Fibroblast of skin of right quadriceps (primary cell): ENCODE measurements at places on chromosomes 7 and 10.

- no peak for DNase-seq
Observed at GRCh38 chr7:134996097-134996550, 9.8 kb downstream of the AGBL3 start.

DNA sequence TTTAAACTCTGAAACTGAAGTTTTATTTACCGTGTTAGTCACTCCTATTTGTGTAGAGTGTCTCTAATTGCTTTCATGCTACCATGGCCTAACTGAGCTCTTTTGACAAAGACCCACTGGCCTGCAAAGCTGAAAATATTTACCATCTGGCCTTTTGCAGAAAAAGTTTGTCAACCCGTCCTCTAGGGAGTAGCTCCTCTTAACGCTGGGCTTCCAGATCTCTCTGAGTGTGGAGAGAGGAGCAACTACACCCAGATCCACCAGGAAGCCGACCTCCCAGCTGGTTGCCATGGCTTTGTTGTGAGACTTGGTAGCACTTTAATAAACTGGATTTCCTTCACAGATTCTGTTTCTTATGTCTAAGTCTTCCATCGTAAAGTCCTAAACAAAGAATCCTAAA is 4.2 kb upstream of the C10orf71 start:
- DNase-seq: no peak

DNA sequence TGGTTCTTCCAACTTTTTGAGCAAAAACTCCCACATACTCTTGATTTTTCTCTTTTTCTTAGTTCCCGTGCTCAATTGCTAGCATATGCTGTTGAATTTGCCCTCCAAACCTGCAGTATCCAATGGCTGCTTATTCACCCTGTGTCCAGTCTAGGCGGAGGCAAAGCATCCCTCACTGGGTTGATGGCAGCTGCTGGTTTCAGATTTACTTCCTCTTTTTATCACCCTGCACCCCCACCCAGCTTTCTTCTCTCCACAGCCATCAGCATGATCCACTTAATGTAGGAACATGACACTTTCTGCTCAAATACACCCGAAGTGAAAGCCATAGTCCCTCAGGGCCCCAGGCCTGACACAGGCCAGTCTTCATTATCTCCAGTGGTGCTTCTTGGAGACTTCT is 87.6 kb upstream of the ADARB2 start:
- no peak for DNase-seq

- no peak for DNase-seq
Observed at GRCh38 chr7:66790725-66791124, 50.2 kb downstream of the RABGEF1 start.

DNA sequence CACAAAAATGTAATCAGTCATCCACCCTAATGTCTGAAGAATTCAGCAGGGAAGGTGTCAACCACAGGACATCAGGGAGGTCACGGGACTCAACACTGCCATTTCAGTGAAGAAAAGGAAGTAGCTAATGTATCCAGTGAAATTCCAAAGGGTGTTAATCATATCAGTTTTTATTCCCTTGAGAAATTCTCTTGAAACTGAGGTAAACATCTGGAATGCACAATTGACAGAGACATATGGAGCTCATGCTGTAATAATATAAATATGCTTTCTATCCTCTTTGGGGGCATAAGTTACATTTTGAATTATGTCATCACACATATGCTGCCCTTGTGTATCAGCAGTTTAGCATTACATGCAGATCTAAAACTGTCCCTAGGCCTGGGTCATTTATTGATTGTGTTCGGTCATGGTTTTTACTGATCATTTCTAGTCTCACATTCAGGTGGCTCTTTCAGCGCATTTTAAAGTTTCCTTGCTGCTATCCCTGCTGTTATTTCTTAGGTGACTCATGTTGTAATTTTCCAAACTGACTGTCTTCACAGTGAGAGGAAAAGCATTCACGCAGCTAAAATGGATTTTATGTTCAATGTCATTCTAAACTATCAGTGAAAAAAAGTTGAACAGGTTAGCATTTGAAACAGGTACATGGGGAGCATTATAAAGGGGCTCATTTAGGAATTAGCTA is 273.9 kb downstream of the TSPAN12 start:
- DNase-seq: peak; percentile 99

DNA sequence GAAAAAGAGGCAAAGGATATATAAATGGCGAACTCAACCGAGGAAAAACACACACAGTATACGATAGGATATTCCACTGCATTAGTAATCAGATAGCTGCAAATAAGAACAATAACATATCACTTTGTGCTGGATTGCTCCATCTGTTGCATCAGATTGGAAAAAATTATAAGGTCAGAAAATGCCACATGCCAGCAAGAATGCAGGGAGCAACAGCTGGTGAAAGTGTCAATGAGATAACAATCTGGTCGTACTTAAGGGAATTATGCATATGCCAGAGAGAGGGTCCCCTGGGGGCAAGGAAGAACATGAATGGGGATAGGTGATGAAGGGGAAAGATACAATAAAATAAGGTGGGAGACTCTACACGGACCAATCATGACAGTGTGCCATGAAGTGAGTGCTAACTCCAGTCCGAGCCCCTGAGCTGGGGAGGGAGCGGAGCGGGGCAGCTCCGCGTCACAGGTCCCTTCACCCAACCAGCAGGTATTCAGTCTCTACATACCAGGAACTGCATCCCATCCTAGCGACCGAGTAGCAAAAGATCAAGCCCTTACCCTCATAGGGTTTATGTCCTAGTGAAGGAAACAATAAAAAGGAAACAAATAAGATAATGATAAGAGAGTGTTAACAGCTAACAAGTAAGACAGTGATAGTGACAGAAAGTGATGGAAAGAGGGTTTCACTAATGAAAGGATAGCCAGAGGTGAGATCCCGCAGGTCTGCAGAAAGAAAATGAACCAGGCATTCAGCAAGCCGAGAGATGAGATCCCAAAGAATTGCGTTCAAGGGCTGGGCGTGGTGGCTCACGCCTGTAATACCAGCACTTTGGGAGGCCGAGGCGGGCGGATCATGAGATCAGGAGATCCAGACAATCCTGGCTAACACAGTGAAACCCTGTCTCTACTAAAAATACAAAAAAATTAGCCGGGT is 9.4 kb downstream of the MPP7 start:
- peak; percentile 6 for DNase-seq

- DNase-seq: peak; percentile 17
Observed at GRCh38 chr7:155694851-155695250, 50.4 kb downstream of the RBM33 start.

GRCh38 chr10:94293354-94293753 is 69.4 kb downstream of the NOC3L start:
- peak; percentile 46 for DNase-seq

GRCh38 chr10:46240684-46241565 is 45.9 kb upstream of the ANTXRL start:
- DNase-seq: no peak

DNA sequence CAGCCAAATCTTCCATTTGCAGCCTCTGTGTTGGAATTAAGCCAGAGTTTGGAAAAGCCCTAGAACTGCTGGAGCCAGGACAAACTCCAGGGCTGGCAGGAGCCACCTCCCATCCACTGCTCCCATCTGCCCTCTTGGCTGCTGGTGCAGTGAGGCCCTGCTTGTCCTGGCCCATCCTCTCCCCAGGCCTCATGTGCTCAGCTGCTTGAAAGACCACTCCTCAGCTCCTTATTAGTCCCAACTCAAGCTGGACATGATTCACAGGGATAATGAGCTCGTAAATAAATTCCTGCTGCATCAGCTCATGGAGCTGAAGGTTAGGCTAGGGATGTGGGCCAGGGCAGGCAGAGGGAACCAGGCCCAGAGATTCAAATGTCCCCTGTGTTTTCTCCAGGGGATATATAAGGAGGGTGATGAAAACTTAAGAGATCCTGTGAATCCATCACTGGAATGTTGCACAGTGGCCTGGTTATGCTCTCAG is 282.8 kb downstream of the RPS24 start:
- peak; percentile 82 for DNase-seq

DNA sequence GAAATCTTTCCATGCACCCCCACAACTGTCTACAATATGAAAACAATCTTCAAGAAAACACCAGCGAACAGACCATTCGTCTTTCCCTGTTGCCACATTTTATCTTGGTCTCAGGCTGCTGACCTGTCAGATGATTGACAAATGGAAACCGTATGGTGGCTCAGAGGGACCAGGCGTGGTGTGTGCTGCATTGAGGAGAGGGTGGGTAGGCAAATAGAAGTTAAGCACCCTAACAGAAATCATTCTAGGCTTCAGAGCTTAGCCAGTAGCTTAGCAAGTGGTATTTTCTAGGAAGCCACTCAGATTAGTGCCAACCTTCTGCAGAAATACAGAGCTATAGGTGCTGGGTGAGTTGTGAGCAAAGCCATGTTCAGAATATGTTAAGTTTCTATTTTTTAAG is 114.9 kb downstream of the DPP6 start:
- DNase-seq: no peak

DNA sequence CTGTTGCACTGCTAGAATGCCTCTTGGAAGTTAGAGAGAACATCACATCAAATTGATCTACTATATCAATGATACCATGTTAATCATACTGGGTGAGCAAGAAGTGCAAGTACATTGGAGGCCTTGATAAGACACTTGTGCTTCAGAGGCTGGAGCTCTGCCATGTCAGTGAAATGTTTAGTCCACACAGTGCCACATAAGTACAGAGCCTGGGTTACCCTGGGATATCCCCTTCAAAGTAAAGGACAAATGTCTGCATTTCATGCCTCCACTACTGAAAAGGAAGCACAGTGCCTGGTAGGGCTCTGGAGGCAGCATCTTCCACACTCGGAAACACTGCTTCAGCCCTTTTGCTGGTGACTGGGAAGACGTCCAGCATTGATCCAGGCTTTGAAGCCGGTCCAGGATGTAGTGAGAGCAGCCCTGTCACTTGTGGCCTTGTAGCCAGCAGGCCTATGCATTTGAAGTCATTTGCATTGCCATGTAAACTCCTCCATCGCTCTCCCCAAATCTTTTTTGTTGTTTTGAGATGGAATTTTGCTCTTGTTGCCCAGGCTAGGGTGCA is 15.7 kb upstream of the STN1 start:
- DNase-seq: no peak

DNA sequence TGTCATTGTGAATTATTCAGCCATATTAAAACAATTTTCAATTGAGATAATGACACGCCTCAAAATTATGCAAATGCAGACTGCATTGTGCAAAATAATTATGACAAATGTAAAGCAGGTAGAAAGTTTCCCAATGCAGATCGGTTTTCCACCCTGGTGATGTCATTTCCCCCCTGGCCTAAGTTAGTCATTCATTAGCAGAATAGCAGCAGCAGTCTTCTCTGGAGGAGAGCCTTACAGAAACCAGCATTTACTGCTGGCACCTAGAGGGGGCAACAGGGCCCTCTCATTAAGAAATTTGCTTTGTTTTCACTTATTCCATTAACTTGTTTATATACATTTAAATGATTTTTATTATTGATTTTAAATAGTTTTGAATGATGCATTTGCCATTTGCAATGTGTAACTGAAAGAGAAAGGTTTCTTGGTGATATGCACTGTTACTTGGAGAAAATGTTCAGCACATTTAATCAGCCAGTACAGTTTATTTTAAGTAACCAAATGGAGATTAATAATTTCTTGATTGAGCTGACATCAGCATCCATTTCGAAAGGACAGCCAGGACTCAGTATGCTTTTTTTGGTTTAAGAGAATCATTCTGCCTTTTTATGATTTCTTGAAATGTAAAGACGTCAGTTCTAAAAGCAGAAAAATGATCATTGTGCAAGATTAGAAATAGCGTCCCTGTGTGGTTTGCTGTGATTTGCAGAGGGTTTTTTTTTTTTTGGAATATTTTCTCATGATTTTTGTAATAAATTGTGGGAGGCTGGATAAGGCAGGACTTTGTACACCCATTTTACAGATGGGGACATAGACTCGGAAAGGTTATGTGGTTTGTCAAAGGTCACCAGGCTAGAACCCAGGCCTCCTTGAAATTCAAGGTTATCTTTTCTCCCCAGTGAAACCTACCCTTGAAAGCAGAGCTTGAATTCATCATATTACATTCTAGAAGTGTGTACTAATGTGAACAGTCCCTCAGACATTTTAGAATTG is 3.5 kb downstream of the ARID5B start:
- peak; percentile 81 for DNase-seq

- DNase-seq: peak; percentile 6
Observed at GRCh38 chr7:43385856-43386255, 197.1 kb upstream of the STK17A start.

DNA sequence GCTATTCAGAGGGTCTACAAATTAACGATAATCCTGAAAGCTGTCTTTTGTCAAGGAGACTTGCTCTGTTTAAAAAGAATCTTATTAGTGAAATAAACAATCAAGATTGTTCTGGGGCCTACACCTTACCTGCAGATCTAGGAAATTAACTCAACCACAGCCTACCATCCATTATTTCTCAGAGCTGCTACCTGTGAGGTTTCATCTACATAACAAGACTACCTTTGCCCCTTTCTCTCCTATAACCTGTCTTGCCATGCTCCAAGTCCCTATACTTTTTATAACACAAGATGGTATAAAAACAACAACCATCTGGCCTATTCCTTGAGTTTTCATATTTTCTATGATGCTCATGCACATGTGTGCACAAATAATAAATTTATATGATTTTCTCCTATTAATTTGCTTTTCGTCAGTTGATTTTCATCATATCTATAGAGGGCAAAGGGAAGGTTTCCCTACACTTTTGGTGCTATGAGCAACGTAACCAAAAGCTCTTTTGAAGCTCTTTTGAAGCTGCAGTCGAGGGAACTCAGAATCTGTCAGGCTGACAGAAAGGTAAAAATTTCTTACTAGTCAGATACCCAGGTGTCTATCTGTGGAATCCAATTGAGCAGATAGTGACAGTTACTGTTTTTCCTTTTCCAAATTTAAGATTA is 138.1 kb downstream of the CACNA2D1 start:
- no peak for DNase-seq

DNA sequence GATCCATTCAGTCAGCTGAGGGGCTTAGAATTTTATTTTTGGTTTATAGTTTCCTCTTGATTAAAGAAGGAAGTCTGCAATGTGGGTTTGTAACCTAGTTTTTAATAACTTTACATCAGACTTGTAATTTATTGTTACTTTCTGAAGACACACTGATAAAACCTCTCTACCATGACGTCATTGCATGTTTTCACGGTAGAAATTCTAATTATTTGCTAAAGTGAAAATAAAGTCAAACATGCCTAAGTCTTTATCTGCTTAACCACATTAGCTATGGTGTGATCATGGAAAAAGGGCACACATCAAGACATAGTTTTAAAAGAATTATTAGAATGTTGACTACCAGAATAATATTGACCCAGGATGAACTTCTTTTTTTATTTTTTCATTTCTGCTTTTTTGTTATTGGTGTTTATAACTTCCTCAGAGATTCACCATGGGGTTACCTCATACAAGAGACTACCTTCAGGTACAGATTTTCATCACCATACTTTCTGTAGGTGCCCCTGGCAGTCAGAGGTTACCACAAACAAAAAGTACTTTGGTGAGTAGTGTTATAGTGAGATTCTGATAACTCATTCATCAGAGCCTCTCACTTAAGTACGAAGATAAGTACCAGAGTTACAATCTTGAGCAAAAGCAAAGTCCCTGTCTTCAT is 7.0 kb upstream of the PANK1 start:
- no peak for DNase-seq
